Transverse colon (tissue), 4 donors: ENCODE measurements at places on chromosomes 7 and 10. TPM values are rescaled to one million over a fixed set of nuclear protein-coding genes. Genes with fewer than 3 reads are reported as not detected.
A peak's percentile ranks its signal among the peaks of the same experiment; 100 is the strongest.

GRCh38 chr10:85043207-85043606 lies 714.8 kb downstream of the CCSER2 start:
- H3K27ac ChIP-seq = no peak overlapping the region
- no peaks in the 10 kb centered on the region for H3K4me1 ChIP-seq
- H3K36me3 ChIP-seq = no peaks in the 10 kb centered on the region
- no peak for DNase-seq
- no peak overlapping the region for H3K4me3 ChIP-seq

- H3K27ac ChIP-seq = no peak within 1 kb of the TSS
- H3K4me1 ChIP-seq = no peaks in the 10 kb centered on the region
- no peaks in the 10 kb centered on the region for H3K36me3 ChIP-seq
- no peak for DNase-seq
- H3K4me3 ChIP-seq = no peak within 1 kb of the TSS
- H3K27me3 ChIP-seq = no peaks in the 10 kb centered on the region
Observed at GRCh38 chr10:133453516-133454203, at the start of gene SCART1. Gene SCART1, plus strand, starts transcription at chr10:133453945. Its CDS starts 53 bp downstream, at chr10:133453998.

- no peak for DNase-seq
- no peak overlapping the region for H3K4me3 ChIP-seq
- no peaks in the 10 kb centered on the region for H3K4me1 ChIP-seq
- H3K36me3 ChIP-seq = no peaks in the 10 kb centered on the region
- no peaks in the 10 kb centered on the region for H3K27me3 ChIP-seq
Observed at GRCh38 chr7:3896169-3896765, 595.2 kb downstream of the SDK1 start.

DNA sequence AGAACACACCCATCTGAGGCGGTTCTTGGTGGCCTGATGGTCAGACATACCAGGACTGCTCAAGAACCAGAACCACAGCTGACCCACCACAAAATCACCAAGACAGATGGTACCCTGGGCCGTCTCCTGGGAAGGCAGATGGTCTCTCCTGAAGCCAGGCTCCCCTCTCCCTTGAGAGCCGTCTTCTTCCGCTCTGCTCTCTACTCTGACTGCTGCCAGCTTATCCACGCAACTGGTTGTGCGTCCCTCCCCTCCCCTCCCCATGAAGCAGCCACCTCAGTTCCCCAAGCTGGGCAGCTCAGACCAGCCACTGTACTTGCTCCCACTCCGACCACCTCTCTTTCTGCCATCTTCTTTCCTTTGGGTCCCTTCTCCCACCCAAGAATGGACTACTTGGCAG lies 14.0 kb downstream of the PDIA4 start:
- no peak for DNase-seq
- H3K36me3 ChIP-seq = no peaks in the 10 kb centered on the region
- H3K27me3 ChIP-seq = no peaks in the 10 kb centered on the region

DNA sequence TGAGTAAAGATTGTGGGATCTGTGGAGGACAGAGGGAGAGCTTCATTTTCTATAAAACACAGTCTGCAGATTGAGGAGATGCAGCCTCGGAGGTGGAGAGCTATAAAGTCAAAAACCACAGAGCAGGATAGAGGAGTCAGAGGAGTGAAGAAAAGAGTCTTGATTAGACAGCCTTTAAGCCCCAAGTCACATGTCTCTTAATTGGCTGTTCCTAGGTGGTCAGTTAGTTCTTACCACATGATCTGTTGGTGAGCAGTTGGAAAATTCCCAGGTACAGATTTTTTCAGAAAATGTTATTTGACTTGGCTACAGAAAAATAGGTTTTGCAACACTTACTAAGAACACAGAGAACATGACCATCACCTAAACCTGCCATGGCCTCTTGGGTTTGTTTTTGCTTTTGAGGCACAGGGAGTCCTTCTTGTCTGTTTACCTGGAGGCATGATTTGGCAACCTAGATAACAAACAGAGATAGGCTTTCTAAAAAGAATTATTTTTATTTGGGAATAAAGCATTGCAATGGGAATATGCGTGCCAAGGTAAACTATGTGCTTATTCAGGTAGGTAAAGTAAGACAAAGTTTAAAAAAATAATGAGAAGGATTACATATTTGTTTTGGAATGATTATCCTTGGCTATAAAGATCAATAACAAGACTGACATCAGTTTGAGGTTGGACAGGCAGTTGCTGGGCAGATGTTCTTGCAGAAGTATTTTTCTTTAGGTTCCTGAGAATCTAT lies 604 bp upstream of the CYP3A43 start:
- no peaks in the 10 kb centered on the region for H3K27me3 ChIP-seq
- H3K27ac ChIP-seq = no peak overlapping the region
- no peaks in the 10 kb centered on the region for H3K36me3 ChIP-seq
- no peaks in the 10 kb centered on the region for H3K4me1 ChIP-seq

- no peak overlapping the region for H3K27ac ChIP-seq
- no peaks in the 10 kb centered on the region for H3K27me3 ChIP-seq
- no peak overlapping the region for H3K4me3 ChIP-seq
- H3K4me1 ChIP-seq = no peaks in the 10 kb centered on the region
Observed at GRCh38 chr10:51048792-51049191, 25.5 kb upstream of the PRKG1 start.

DNA sequence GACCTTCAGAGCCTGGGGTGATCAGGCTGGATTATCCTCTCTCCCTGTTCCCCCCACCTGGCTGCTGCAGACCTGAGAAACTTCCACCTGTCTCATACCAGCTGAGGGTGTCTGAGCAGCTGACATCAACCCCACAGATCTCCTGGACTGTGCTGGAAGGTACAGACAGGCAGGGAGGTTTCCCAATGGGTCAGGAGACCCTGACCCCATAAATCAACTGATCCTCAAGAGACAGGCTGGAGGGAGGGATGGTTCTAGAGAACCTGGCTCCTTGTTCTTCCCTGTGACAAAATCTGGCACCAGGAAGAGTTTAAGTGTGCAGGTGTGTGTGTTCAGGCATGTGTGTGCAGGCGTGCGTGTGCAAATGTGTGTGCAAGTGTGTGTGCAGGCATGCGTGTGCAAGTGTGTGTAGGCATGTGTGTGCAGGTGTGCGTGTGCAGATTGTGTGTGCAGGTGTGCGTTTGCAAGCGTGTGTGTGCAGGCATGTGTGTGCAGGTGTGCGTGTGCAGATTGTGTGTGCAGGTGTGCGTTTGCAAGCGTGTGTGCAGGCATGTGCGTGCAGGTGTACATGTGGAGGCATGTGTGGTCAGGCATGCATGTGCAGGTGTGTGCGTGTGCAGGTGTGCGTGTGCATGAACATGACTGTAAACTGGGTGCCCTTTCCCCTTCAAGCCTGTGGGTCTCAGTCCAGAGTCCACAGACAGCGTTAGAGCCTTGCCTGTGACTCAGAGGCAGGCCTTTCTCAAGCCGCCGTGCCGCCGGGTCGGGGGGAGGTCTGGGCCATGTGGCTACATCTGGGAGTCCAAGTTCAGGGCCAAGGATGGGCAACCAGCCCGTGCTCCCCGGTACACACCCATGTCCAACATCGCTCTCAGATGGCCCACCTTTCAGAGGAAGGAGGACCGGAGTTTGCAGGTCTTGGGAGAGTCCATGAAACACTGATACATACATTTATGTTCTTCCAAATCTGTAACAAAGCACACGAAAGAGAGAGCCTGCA lies 50.1 kb upstream of the ELN start:
- no peaks in the 10 kb centered on the region for H3K36me3 ChIP-seq
- peaks cover 26% of the 10 kb centered on the region for H3K4me1 ChIP-seq
- no peak overlapping the region for H3K4me3 ChIP-seq
- DNase-seq = peak; percentile 58
- H3K27ac ChIP-seq = peak overlapping the region; percentile 77

- no peaks in the 10 kb centered on the region for H3K36me3 ChIP-seq
- H3K4me3 ChIP-seq = no peak overlapping the region
- no peak overlapping the region for H3K27ac ChIP-seq
- H3K27me3 ChIP-seq = no peaks in the 10 kb centered on the region
- DNase-seq = no peak
Observed at GRCh38 chr7:152596824-152597223, 79.1 kb downstream of the XRCC2 start.

DNA sequence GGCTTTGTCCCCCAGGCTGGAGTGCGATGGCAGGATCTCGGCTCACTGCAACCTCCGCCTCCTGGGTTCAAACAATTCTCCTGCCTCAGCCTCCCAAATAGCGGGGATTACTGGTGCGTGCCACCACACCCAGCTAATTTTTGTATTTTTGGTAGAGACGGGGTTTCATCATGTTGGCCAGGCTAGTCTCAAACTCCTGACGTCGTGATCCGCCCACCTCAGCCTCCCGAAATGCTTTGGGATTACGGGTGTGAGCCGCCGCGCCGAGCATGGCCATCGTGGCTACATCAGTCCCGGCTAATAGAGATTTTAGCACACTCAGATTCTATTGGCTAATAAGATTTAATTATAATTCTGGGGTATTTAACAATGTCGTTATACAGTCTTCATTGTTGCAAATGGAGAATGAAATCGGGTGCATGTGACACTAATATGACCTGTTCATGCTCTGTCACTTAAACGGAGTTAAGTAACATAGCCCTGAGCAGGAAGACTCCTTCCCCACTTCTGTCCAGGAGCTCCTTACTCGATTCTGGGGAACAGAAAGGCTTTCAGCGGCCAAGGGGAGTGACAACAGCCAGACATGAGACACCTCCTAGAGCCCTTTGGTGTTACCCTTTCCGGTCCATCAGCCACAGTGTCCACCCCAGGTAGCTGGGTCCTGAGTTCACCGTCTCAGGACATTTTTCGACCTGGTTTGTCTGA lies 40.9 kb upstream of the FAM20C start:
- peaks cover 13% of the 10 kb centered on the region for H3K4me1 ChIP-seq
- no peaks in the 10 kb centered on the region for H3K27me3 ChIP-seq
- no peak overlapping the region for H3K4me3 ChIP-seq
- DNase-seq = no peak
- no peak overlapping the region for H3K27ac ChIP-seq
- H3K36me3 ChIP-seq = no peaks in the 10 kb centered on the region

GRCh38 chr10:60940446-60940845 lies 3.5 kb downstream of the RHOBTB1 start:
- DNase-seq = no peak
- H3K4me3 ChIP-seq = no peak overlapping the region
- H3K27ac ChIP-seq = no peak overlapping the region
- H3K36me3 ChIP-seq = no peaks in the 10 kb centered on the region

GRCh38 chr10:115772606-115773005 lies 500.4 kb downstream of the GFRA1 start:
- H3K27ac ChIP-seq = no peak overlapping the region
- no peak for DNase-seq
- no peaks in the 10 kb centered on the region for H3K4me1 ChIP-seq
- no peaks in the 10 kb centered on the region for H3K27me3 ChIP-seq
- H3K36me3 ChIP-seq = no peaks in the 10 kb centered on the region

GRCh38 chr10:100146875-100147650 lies 38.8 kb downstream of the ERLIN1 start:
- no peaks in the 10 kb centered on the region for H3K4me1 ChIP-seq
- H3K27me3 ChIP-seq = no peaks in the 10 kb centered on the region
- H3K36me3 ChIP-seq = peaks cover 22% of the 10 kb centered on the region
- no peak for DNase-seq

DNA sequence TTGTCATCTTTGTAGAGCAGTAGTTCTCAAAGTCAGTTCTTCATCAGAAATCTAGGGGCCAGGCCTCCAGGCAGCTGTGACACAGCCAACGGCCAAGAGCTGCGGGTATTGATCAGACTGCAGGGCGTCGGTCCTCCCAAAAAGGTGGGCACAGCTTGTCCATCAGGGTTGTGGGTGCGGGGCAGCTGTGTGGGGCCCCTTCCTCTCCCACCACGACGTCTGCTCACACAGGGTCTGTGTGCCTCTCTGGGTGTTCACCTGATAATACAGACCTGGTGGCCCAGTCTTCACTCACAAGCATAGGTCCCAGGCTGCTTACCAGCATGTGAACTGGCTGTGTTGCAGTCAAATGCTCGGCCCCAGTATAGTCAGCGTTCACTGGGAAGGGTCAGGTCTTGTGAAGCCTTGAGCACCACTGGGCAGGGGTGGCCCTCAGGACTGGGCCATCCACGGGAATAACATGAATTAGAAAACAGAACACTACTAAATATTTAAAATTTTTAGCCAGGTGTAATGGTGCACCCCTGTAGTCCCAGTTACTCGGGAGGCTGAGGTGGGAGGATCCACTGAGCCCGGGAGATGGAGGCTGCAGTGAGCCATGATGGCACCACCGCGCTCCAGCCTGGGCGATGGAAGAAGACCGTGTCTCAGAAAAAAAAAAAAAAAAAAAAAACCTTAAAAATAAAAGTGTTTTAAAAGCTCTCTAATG lies 102.8 kb upstream of the DIP2C start:
- peaks cover 6% of the 10 kb centered on the region for H3K4me1 ChIP-seq
- H3K27me3 ChIP-seq = no peaks in the 10 kb centered on the region
- no peak overlapping the region for H3K4me3 ChIP-seq
- H3K36me3 ChIP-seq = no peaks in the 10 kb centered on the region
- no peak overlapping the region for H3K27ac ChIP-seq
- no peak for DNase-seq

- no peak overlapping the region for H3K4me3 ChIP-seq
- no peak overlapping the region for H3K27ac ChIP-seq
- no peaks in the 10 kb centered on the region for H3K27me3 ChIP-seq
- H3K4me1 ChIP-seq = no peaks in the 10 kb centered on the region
- H3K36me3 ChIP-seq = no peaks in the 10 kb centered on the region
- DNase-seq = no peak
Observed at GRCh38 chr10:50528206-50528605, 95.5 kb downstream of the SGMS1 start.

GRCh38 chr10:110286841-110287240 lies 17.9 kb downstream of the SMNDC1 start:
- no peak overlapping the region for H3K4me3 ChIP-seq
- no peak overlapping the region for H3K27ac ChIP-seq
- H3K36me3 ChIP-seq = no peaks in the 10 kb centered on the region
- no peak for DNase-seq
- no peaks in the 10 kb centered on the region for H3K4me1 ChIP-seq
- no peaks in the 10 kb centered on the region for H3K27me3 ChIP-seq

DNA sequence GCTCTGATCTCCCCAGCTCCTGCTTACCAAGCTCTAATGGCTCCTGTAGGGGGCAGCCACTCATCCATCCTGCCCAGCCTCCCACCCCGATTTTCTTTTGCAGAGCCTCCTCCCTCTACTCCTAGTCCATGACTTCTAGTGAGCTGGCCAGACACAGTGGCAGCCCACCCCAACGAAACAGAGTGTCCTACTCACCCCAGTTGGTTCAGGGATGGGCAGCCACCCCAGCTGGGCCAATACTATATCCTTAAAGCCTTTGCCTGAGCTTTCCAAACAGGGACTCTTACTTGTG lies 77.1 kb downstream of the GRID1 start:
- no peak overlapping the region for H3K27ac ChIP-seq
- no peak for DNase-seq
- H3K36me3 ChIP-seq = no peaks in the 10 kb centered on the region
- no peaks in the 10 kb centered on the region for H3K4me1 ChIP-seq

HTRA1 gene
- total RNA-seq = 27.9 TPM

CRYGN gene
- total RNA-seq = not detected

HOXA7 gene
- total RNA-seq = 10.1 TPM

CEP55 gene
- 1.1 TPM for total RNA-seq

EFCAB10 gene
- total RNA-seq = not detected

DNMBP gene
- total RNA-seq = 50.5 TPM

SPDYE2 gene
- total RNA-seq = not detected

FAM25A gene
- total RNA-seq = not detected
